Activated CD4-positive, alpha-beta T cell treated with anti-CD3 and anti-CD28 coated beads for 24 hours (primary cell): ENCODE measurements at places on chromosomes 1 and 21.

DNA sequence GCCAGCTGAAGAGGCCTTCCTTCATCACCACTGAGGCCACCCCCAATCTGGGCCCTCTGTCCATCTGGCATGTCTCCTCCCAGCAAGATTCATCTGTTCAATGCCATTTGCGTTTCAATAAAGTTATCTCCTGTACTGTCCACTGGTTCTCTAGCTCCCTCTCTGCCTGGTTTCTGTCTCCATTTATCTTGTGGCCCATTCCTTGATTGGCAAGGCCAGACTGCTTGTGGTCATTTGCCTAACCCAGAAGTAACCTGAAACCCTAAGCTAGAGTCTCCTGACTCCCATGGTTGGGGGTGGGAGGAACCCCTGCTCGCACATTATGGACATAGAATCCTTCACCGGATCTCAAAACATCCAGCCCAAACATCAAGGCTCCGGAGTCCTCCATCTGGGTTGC is 2.1 kb upstream of the IPO9 start:
- DNase-seq: no peak

GRCh38 chr1:204756811-204757210 is 71.3 kb upstream of the LRRN2 start:
- DNase-seq: no peak

DNA sequence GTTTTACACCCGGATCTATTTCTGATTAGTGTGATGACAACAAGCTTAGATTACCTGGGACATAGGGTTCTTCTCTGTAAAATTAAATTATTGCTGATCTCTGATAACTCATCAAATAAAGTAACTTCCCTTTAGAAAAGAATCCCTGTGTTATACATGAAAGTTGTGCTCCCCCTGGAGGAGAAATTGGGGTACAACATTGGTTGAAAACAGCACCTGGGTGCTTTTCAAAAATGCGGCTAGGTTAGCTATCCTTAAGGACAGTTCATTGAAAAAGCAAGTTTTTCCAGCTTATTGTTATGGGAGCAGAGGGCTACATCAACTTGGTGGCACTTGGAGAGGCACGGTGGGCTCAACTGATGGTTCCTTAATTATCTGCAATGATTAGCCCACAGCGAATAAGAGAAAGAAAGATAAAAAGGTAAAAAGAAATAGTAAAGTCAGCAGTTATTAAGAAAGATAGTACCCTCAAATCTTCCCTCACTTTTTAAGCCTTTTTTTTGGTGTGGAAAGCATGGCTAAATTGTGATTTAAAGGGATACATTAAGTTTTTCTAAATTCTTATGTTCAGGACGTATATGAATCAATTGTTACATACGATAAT is 97.8 kb downstream of the FMN2 start:
- no peak for DNase-seq

GRCh38 chr1:40029608-40030007 is 10.9 kb upstream of the CAP1 start:
- DNase-seq: no peak

- no peak for DNase-seq
These were observed 153.5 kb upstream of the SOD1 start for GRCh38 chr21:31505975-31506374.

DNA sequence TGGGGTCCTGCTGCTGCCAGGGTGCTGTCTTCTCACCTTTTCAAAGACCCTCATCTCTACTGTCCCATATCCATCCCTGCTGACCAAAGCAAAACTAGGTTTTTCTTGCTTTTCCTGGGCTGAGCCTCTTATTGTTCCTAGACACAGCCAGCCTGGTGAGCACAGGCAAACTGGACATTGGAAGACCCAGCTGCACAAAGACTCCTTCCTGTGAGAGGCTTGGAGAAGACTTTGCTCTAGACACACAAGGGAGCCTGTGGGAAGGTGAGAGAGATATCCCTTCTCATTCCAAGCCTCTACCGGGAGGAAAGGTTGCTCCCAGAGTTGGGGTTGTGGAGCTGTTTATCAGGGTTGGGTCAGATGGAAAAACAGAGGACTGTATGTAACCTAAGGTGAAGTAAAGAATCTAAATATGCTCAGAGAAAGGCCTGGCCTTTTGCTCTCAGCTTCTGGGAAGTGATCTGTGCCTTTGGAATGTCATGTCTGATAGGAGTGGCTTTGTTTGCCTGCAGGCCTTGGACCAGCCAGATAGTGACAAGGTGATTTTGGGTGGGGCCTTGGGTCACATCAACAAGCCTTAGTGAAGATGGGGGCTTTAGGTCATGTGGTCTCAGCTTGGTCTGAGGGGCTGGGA is 87.6 kb upstream of the RUNX1 start:
- DNase-seq: no peak

GRCh38 chr1:35962952-35963351 is 32.0 kb downstream of the AGO3 start:
- no peak for DNase-seq

GRCh38 chr1:76075877-76076276 is 1.3 kb downstream of the ST6GALNAC3 start:
- DNase-seq: no peak

- no peak for DNase-seq
These were observed 2.9 kb downstream of the MRAP start for GRCh38 chr21:32301596-32301995.

GRCh38 chr1:180229483-180230415 is at the start of gene LHX4:
Gene LHX4, plus strand, starts transcription at chr1:180230264. Its CDS starts 266 bp downstream, at chr1:180230530.
- no peak for DNase-seq
